M059J (cell line): ENCODE measurements at places on chromosomes 2 and 18. TPM values are rescaled to one million over a fixed set of nuclear protein-coding genes. Genes with fewer than 3 reads are reported as not detected.

DNA sequence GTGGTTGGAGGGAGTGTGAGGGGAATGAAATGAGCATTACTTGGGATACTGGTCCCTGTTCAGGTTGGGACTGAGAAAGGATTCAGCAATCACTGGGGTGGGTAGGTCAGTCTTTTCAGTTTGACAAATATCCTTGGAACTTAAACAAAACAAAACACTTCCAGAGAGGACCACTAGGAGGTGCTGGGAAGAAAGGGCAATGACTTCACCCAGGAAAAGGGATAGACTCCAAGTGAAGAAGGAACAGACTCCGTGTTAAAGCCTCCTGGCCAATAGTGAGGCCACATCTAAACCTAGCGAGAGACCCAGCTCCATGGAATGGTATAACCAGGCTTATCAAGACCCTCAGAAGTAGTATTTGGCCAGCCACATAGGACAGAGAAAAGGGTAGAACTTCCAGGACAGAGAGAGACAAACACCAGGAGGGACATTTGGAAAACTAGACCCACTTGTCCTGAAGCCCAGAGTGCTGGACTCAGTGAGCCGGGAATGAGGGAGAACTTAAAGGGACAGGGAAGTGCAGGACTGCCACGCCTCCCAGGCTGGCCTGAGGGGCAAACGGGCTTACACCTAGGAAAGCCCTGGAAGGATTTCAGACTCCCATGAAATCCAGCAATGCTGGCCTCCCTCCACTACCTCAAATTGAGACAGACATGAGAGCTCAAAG is 19.6 kb upstream of the KCNG3 start:
- peak; percentile 50 for DNase-seq

DNA sequence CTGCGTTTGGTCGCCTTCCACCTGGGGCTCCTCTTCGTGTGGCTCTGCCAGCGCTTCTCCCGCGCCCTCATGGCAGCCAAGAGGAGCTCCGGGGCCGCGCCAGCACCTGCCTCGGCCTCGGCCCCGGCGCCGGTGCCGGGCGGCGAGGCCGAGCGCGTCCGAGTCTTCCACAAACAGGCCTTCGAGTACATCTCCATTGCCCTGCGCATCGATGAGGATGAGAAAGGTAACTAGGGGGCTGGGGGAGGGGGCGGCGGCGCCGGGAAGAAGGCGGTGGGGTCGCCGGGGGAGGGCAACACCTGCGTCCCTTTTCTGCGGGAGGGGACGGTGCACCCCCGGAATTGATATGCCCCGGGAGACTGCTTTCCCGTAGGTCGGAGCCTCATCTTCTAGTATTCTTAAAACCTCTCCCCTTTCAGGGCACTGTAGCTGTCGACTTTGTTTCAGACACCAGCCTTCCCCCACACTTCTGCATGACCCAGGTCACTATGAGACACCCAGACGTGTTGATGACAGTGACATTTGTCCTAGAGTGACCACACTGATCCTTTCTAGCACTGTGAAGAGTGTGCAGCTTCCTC is 755 bp downstream of the SPAST start:
- peak; percentile 5 for DNase-seq

- peak; percentile 46 for DNase-seq
Measured at GRCh38 chr2:26302846-26303245, 43.1 kb upstream of the SELENOI start.

DNA sequence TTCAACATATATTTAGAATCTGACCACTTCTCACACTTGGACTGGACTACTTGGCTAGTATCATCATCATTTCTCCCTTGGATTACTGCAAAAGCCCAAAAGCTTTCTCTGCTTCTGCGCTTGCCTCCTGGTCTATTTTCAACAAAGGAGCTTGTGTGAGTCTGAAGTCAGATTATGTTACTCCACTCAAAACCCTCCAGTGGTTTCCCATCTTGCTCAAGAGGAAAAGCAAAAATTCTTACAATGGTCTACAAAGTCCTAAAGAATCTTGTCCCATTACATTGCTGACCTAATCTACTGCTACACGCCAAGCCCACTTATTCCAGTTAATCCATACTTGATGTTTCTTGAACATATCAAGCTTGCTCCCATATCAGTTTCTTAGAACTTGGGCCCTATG is 9.6 kb downstream of the PREPL start:
- DNase-seq = no peak

GRCh38 chr2:160141419-160141818 is 58.7 kb downstream of the ITGB6 start:
- DNase-seq = no peak

DNA sequence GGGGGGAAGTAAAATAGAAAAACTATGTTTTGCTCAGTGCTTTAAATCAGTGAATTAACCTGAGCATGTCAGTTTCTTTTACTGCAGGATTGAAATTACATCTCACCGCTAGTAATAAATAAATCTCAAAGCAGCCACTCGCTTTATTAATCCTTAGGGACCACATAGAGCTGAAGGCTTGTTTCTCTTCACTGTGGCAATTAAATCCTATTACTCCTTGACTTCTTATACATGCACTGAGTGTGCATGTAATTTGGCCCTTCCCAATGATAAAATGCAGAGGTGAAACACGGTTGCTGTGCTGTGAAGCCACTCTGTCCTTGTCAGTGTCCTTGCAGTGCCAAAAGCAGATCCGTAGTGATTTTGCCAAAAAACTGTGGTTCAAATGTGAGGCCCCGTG is 77.1 kb upstream of the RBM44 start:
- DNase-seq = no peak

GRCh38 chr2:182415771-182416170 is 11.1 kb downstream of the PDE1A start:
- no peak for DNase-seq

- DNase-seq = no peak
Measured at GRCh38 chr2:235550946-235551345, 57.1 kb downstream of the AGAP1 start.

TUBA3D gene
- total RNA-seq = not detected in 2 replicates

SPC25 gene
- 17.8 and 27.3 TPM in 2 replicates for total RNA-seq

SERPINB3 gene
- not detected in 2 replicates for total RNA-seq

TEKT4 gene
- total RNA-seq = not detected in 2 replicates

ADCYAP1 gene
- total RNA-seq = 0.98 and 2.2 TPM in 2 replicates
